ENCODE measurements at places on chromosomes 2 and 18.

DNA sequence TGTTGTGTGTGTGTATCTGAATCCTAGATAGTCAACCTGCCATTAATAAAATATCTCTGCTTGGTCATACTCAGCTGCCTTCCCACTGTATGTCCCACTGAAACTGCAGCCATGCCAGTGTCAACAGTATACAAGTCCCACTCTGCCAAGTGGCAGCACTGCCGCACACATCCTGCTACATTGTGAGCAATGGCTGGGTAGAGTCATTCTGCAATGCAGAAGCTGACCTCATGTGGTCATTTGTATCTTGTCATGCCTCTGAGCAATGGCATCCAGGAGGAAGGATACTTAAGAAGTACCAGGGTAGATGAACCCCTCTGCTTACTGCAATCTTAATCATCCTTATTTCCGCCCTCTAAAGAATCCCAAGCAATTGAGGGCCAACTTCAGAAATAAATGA lies 302.2 kb upstream of the DDX18 start:
- no peaks in the 10 kb centered on the region for H3K4me1 ChIP-seq
- H3K27me3 ChIP-seq, result no peaks in the 10 kb centered on the region
- no peak overlapping the region for H3K27ac ChIP-seq
- no peaks in the 10 kb centered on the region for H3K36me3 ChIP-seq
- H3K4me3 ChIP-seq, result no peak overlapping the region

DNA sequence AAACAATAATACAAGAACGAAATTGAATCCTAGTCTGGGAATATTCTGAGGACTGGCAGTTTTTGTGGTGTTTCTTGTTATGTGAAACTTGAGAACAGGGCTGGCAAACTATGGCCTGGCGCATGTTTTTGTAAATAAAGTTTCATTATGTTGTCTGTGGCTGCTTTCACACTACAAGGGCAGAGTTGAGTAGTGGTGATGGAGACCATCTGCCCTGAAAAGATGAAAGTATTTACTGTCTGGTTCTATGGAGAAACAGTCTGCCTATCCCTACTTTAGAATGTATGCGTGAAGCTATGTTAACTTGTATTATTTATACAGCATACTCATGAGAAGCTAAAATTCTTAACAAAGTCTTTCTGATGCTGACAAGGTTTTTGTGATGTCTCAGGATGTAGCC lies 351.9 kb downstream of the LRRTM1 start:
- no peaks in the 10 kb centered on the region for H3K4me1 ChIP-seq
- H3K27ac ChIP-seq, result no peak overlapping the region
- H3K4me3 ChIP-seq, result no peak overlapping the region
- no peaks in the 10 kb centered on the region for H3K36me3 ChIP-seq

DNA sequence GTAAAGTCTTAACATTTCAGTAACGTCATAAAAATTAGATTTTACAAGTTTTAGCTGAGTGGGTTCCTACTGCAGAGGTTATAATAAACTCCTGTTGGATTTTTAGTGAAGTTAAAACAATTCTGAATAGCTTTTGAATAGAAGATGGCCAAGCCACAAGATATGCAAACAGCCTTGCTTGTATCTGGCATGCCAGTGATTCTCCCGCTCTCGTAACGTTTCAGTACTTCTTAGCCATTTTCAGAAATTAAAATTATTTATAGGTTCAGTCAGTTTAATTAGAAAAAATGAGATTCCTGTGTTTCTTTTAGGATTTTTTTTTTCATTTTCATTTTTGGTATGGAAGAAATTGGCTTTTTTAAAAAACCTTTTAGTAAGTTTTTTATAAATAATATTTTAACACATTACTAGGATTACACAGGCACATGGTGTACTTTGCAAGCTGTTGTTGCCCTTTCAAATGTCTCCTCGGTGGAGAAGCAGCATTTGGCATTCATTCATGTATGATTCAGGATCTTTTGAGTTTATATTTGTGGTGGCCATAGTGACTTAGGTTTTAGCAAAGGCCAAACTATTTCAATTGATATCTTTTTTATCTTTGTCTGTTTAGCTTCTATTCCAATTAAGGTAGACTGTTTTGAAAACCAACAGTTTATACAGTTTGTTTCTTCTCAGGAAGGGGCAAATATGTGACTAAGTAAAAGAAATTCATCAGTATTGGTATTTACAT lies 30.6 kb upstream of the RND3 start:
- no peak for DNase-seq
- H3K36me3 ChIP-seq, result peaks cover 4% of the 10 kb centered on the region
- no peaks in the 10 kb centered on the region for H3K4me1 ChIP-seq
- H3K4me3 ChIP-seq, result no peak overlapping the region
- H3K27me3 ChIP-seq, result no peaks in the 10 kb centered on the region

DNA sequence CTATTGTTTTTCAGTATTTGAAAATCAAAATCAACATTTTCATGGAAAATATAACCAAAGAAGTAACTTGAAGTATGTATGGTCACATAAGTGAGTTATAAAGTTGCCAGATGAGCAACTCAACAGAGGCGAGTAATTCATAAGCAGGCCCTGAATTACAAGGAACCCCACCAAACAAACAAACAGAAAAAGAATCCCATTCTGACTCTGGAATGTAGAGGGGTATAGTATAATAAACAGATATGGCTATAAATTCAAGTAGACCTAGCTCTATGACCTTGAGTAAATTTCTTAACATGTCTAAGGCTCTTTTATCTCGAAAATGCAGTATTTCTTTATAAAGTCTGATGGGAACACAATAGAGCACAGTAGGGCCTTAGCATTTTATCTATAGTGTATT lies 4.7 kb upstream of the CDH2 start:
- peaks cover 29% of the 10 kb centered on the region for H3K27me3 ChIP-seq
- H3K27ac ChIP-seq, result no peak overlapping the region
- H3K4me1 ChIP-seq, result no peaks in the 10 kb centered on the region
- no peaks in the 10 kb centered on the region for H3K36me3 ChIP-seq
- no peak overlapping the region for H3K4me3 ChIP-seq

DNA sequence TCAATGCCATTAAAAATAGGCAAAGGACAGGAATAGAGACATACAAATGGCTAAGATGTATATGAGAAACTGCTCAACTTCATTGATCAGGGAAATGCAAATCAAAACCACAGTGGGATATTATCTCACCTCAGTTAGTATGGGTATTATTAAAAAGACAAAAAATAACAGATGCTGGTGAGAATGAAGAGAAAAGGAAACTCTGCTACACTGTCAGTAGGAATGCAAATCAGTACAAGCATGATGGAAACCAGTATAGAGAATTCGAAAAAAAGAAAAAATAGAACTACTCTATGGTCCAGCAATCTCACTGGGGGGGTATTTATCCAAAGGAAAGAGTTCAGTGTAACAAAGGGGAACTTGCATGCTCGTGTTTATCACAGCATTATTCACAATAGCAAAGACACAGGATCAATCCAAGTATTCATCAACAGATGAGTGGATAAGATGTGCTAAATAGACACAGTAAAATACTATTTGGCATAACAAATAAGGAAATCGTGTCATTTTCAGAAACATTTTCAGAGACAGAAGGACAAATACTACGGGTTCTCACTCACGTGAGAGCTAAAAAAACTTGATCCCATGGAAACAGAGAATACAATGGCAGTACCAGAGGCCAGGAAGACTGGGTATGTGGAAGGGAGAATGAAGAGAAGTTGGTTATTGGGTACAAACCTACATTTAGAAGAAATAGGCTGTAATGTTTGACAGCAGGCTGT lies 60.6 kb downstream of the CCDC74A start:
- DNase-seq, result no peak
- peaks cover 18% of the 10 kb centered on the region for H3K27me3 ChIP-seq
- H3K4me3 ChIP-seq, result no peak overlapping the region
- no peak overlapping the region for H3K27ac ChIP-seq
- peaks cover 5% of the 10 kb centered on the region for H3K4me1 ChIP-seq
